Stimulated activated CD8-positive, alpha-beta memory T cell treated with anti-CD3 and anti-CD28 coated beads, Interleukin-4, amount 100 ng/mL, for 48 hours (primary cell): ENCODE measurements at places on chromosomes 1 and 21.
A peak's percentile ranks its signal among the peaks of the same experiment; 100 is the strongest.

GRCh38 chr1:231063331-231063730, 23.3 kb upstream of the FAM89A start:
- no peak for DNase-seq

DNA sequence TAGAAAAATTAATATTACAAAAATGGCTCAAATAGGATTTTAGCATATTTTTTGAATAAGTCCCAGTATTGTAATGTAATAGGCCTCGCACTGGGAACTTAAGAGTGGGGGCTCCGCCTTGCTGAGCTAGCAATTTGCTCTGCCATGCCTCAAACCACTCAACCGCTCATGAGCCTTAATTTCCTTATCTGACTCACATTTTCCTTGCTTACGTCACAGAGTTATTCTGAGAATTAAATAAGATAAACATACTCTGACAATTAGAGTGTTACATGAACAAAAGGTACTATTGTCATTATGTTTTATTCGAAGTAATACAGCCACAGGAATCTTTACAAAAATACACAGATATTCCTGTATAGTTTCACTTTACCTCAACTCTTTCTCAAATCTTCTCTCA, 108.1 kb downstream of the SLC44A5 start:
- no peak for DNase-seq

GRCh38 chr1:88595355-88596002, 88.6 kb upstream of the PKN2 start:
- no peak for DNase-seq

DNA sequence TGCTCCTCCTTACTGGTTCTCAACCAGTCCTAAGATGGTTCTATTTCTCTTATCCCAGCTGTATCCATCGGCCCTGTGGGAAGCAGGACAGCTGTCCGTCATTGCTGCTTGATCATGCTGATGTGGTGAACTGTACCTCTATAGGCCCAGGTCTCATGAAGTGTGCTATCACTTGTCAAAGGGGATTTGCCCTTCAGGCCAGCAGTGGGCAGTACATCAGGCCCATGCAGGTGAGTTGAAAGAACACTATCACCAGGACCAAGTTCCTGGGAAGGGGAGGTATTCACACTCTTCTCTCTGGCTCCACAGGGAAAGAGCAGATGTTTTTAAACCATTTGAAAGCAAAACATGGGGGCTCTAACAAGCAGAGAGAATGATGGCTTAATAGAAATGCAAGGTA, 302.6 kb downstream of the PAPPA2 start:
- DNase-seq = no peak

- no peak for DNase-seq
Observed at GRCh38 chr1:2358072-2358471, 33.3 kb downstream of the MORN1 start.

- DNase-seq = no peak
Observed at GRCh38 chr1:76170513-76170912, 96.0 kb downstream of the ST6GALNAC3 start.

GRCh38 chr1:41365772-41366454, 4.7 kb downstream of the FOXO6 start:
- no peak for DNase-seq

DNA sequence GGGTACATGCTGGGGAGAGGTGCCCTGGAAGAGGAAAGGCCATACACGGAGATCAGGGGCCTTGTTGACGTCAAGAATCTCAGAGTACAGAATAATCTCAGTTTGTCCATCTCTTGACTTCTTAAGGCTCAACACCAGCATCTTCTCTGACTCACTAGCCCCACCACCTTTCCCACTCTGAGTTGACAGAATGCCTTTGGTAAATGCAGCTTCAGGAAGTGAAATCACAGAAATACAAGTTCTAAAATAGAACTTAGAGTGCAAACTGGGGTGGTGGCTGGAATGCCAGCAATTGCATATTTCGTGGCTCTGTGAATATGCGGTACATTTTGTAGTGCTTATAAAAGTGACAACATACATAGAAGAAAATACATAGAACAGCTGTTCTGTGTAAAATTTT, 1.6 kb downstream of the COG2 start:
- DNase-seq = peak; percentile 43

GRCh38 chr1:59805554-59805953, 9.2 kb upstream of the HOOK1 start:
- no peak for DNase-seq

DNA sequence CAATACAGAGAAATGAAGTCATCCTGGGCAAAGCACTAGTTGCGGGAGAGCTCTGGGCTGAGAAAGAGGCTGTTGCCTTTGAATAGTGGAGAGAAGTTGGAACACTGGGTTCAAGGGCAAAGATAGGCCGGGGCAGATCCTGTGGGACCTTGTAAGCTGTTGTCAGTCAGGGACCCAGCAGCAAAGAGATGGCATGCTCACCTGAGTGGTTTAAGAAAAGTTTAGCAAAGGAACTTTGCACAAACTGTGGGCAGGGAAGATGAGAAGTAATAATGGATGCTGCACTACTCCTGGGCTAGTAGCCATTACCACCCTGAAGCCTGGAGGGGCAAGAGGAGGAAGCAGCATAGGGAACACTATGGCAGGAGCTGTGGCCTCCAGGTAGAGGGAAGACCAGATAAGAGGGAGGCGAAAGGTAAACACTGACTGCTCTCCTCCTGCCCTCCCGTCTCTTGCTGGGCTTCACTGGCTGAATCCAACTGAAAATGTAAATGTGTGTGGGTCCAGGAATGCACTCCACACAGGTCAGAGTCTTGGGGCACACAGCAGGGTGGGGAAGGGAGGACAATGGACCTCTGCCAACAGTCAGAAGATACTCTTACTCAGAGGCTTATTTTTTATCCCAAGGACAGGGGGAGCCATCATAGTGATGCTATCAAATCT, 129.2 kb downstream of the PLPP3 start:
- no peak for DNase-seq
